Activated CD8-positive, alpha-beta T cell treated with anti-CD3 and anti-CD28 coated beads for 36 hours (primary cell): ENCODE measurements at places on chromosomes 1 and 21. TPM values are rescaled to one million over a fixed set of nuclear protein-coding genes. Genes with fewer than 3 reads are reported as not detected.
A peak's percentile ranks its signal among the peaks of the same experiment; 100 is the strongest.

Gene ARF1
- 349 TPM for total RNA-seq

Gene LRRIQ3
- total RNA-seq: 0.96 TPM

GRCh38 chr1:9284061-9284460 is 8.6 kb upstream of the SPSB1 start:
- peak; percentile 42 for DNase-seq

DNA sequence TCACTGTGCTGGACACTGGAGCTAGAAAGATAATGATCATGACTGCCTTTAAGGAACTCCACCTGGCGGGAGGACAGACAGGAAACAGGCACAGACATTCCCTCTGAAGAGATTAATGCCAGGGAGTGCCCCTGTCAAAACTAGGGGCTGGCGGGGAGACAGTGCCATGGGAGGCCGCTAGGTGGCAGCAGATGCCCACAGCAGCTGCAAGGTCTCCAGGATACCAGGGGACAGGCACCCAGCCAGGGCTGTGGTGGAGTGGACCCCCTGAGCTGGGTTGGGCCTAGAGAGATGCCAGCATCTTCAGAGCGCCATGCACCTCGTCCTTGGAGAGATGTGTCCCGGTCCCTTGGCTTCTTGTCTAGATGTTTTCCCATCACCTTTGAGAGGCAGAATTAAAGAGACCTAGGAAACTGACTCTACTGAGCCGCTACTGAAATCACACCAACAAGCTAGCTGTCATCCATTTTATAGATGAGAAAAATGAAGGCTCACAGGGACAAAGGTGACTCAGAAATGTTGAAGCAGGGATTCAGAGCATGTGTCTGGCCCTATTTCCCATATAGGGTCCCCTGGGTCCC is 3.6 kb downstream of the REN start:
- peak; percentile 86 for DNase-seq

DNA sequence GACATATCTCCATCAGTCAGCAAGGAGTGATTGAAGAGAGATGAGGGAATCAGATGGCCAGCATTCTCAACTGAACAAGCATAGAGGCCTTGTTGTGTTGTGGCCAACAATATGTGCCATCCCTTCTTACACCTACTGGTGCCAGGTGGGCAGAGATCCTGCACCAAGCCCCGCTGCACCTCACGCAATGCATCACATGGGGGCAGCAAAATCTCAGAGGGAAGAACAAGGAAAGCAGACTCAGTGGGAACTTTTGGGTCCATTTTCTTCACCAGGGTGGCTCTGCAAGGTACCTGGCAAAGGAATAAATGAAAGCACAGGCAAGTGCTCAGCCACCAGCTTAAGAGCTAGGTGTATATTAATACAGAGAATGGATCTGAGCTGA is 33.2 kb downstream of the HSD3B2 start:
- no peak for DNase-seq

GRCh38 chr1:9388335-9389180 is 95.9 kb downstream of the SPSB1 start:
- DNase-seq: no peak

- no peak for DNase-seq
Measured at GRCh38 chr1:145877923-145878486, 7.7 kb downstream of the ANKRD35 start.

Gene KCNA3
- 16.2 TPM for total RNA-seq

Gene ZNF691
- total RNA-seq: 7.5 TPM

DNA sequence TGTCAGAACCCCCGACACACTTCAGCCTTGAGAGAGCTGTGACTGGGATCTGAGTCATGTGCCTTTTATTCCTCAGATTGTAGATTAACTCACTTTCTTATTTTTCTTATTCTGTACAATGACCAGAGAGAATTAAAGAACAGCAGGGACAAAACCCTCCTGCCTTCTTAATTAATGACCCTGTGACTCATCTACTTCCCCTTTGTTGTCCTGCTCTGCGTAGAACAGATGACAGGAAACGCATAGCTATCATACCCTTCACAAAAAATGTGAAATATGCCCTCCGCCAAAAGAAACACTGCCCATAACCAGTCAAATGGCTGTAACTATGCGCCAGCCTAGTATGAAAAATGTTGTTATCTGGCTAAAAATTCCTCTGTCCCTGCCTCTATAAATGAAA is 9.1 kb upstream of the PADI2 start:
- DNase-seq: no peak

GRCh38 chr1:173341971-173342370 is 134.8 kb upstream of the TNFSF4 start:
- DNase-seq: no peak

GRCh38 chr1:90402893-90403849 is 313.9 kb downstream of the BARHL2 start:
- no peak for DNase-seq

DNA sequence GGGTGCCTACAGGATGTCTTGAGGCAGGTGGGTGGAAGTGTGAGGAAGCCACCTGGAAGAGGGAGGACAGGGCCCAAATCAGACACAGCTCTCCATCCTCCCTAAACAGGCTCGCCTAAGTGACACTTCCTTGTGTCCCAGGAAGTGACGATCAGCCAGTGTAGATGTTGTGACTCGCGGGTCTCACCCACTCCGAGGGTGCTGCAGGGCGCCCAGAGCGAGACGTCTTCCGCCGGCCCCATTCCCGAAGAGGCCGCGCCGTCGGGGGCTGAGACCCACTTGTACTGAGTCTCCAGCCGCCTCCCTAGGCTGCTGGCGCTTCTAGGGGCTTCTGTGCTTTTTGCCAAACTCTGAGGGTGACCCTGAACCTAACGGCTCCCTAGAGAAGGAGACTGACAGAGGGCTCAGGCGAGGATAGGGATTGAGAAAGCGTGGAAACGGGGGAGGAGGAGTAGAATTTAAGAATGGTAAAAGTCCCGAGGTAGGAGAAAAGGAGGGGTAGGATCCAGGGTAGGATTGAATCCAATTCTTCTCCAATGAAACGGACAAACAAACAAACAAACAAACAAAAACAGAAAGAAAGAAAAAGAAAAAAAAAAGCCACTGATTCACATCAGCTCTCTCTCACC is 543 bp upstream of the MARK1 start:
- no peak for DNase-seq

DNA sequence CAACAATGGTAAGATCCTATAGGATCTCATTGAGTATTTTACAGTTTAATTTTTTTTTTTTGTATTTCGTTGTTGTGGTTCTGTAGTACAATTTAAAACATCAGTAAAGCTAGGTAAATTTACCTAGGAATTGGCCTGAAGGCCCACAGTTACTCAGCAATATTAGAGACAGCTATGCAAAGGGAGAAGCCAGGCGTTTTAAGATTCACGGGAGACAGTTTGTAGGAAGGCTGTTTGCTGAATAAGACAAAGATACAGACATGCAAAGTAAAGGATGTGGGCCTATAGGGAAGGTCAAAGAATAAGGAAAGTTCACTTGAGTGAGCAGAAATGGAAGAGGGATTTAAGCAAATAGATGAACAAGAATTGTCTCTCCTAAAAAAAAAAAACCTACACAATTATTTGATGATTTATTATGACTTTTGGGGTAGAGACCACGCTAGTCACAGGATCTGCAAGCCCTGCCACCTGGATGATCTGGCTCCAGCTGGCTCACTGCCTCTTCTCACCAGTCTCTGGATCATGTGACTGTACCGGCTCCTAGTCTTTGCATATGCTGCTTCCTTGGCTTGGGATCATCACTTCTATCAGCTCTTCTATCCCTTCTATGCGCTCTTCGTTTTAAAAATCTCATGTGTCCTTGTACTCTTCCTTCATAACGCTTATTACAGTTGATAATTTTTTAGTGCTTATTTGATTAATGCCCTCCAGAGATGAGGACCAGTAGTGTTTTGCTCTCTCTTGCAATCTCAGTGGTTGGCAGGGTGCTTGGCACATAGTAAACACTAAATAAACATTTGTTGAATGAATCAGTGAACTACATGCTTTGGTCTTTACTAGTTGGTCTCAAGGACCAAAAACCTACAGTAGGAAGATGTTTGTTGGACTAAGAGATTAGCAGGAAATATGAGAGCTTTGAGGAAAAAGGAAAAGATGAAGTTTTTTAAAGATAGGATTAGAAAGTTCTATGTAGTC is 14.1 kb downstream of the DYRK1A start:
- no peak for DNase-seq

DNA sequence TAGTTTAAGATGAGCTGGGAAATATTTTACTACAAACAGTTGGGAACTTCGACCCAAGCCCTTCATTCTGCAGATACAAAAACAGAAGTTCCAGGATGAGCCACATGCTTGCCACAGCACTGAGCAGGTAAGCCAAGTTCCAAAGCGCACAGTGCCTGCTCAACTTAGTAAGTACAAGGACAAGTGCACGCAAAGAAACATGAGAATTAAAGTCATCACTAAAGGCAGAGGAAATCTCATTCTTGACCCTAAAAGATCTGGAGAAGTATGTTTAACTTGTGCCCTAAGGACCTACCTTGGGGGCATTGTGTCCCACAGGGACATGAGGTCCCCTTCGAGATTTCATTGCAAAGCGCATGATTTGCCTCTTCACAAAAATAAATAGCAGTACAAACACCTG is 1.2 kb upstream of the UBAP2L start:
- DNase-seq: no peak

DNA sequence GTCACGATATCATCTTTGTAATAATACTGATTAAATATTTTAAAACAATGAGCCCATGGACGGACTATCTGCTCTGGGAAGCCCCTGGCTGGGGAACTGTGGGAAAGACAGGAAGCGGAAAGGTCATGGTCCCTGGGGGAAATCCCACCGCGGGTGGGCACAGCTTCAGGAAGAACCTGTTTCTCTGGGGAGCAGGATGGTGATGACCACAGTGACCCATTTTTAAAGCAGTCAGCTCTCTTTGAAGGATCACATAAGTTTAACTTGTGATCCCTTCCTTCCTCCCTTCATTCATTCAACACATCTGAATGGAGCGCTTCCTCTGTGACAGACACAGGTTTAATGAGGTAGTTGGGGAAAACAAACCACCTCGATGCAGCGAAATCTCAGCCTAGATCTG is 73.0 kb downstream of the DHRS3 start:
- no peak for DNase-seq

DNA sequence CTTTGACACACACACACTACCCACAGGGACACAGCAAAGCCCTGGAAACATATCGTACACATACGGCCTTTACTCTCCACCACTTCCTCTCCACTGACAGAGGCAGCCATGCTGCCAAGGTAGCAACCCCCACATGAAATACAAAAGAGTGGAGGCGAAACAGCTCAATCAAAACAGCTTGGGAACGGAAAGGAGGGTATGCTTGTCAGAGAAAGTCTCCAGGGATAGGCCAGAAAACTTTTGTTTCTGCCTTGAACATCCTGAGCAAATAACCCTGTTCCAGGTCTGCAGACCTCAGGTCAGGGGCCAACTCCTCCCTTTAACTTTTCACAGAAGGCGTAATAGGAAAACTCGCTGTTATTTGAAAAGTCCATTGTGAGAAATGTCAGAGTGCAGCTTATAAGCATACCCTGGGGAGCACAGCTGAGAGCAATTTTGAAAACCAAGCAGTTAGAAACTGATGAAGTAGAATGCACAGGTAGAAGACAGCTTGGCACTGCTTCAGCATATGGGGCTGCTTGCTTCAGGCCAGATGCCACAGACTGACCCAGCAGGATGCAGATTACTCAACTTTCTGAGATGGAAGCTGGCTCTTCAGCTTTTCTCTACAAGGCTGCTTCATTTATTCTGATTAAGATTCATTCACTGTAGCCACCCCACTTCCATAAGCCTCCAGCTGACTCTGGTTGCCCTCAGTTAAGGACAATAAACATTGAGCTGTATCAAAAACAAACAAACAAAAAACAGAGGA is 18.0 kb downstream of the KIAA0319L start:
- peak; percentile 61 for DNase-seq
